GM23248 (cell line): ENCODE measurements at places on chromosomes 4 and X. TPM values are rescaled to one million over a fixed set of nuclear protein-coding genes. Genes with fewer than 3 reads are reported as not detected.

GRCh38 chrX:149398027-149398426 lies 107.1 kb downstream of the IDS start:
- H3K27ac ChIP-seq = no peak overlapping the region
- DNase-seq = no peak
- H3K36me3 ChIP-seq = no peaks in the 10 kb centered on the region

GRCh38 chr4:133160853-133161252 lies 11.8 kb downstream of the PCDH10 start:
- DNase-seq = no peak
- no peaks in the 10 kb centered on the region for H3K36me3 ChIP-seq
- no peak overlapping the region for H3K4me3 ChIP-seq

GRCh38 chr4:110344165-110344564 lies 131.8 kb upstream of the ENPEP start:
- no peak overlapping the region for H3K27ac ChIP-seq
- H3K27me3 ChIP-seq = peaks cover 54% of the 10 kb centered on the region
- DNase-seq = peak; percentile 10
- H3K36me3 ChIP-seq = no peaks in the 10 kb centered on the region

DNA sequence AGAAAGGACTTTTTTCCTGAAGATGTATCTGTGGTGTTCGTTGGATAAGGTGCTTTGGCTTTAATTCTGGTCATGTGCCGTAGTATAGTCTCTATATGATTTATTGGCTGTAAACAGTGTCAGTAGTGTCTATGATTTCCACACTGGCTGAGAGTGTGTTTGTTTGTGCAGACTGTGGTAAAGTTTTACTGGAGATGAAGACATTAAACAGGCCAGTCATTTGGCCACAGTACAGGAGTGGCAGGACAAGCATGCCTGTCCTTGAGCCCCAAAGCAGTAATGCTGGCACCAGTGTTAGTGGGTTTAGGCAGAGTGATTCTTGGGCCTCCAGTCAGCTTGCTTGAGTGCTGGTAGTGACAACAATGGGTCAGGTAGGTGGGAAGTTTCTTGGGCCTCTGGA lies 1023.9 kb upstream of the GRID2 start:
- DNase-seq = no peak
- no peak overlapping the region for H3K27ac ChIP-seq
- no peaks in the 10 kb centered on the region for H3K36me3 ChIP-seq
- no peaks in the 10 kb centered on the region for H3K4me1 ChIP-seq
- no peaks in the 10 kb centered on the region for H3K27me3 ChIP-seq

DNA sequence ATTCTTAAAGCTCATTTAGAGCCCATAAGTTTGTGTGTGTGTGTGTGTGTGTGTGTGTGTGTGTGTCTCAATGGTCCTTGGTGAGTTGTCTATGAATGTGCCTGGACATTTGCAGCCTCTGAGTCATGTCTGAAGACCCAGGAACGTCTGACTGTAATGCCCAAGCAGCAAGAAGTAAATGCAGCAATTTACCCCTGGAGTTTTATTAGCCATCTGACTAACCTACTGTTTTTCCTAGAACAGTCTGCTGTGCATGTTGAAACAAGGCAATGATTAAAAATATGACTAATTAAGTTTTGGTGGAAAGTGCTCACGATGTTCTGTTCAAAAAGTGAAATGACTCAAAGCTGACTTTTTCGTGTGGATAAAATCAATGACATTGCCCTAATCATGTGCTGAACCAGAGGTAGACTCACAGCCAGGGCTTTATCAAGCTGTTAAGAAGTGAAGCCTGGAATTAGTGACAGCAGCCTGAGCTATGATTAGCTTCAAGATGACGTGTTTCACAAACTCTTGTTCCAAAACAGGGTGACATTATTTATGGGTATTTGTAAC lies 201.6 kb downstream of the CPE start:
- peak; percentile 61 for DNase-seq
- H3K27ac ChIP-seq = no peak overlapping the region
- no peaks in the 10 kb centered on the region for H3K27me3 ChIP-seq
- H3K36me3 ChIP-seq = no peaks in the 10 kb centered on the region

GRCh38 chr4:114108869-114109268 lies 129.4 kb upstream of the ARSJ start:
- H3K27me3 ChIP-seq = no peaks in the 10 kb centered on the region
- no peaks in the 10 kb centered on the region for H3K4me1 ChIP-seq
- peak; percentile 47 for DNase-seq
- H3K27ac ChIP-seq = no peak overlapping the region
- no peak overlapping the region for H3K4me3 ChIP-seq

DNA sequence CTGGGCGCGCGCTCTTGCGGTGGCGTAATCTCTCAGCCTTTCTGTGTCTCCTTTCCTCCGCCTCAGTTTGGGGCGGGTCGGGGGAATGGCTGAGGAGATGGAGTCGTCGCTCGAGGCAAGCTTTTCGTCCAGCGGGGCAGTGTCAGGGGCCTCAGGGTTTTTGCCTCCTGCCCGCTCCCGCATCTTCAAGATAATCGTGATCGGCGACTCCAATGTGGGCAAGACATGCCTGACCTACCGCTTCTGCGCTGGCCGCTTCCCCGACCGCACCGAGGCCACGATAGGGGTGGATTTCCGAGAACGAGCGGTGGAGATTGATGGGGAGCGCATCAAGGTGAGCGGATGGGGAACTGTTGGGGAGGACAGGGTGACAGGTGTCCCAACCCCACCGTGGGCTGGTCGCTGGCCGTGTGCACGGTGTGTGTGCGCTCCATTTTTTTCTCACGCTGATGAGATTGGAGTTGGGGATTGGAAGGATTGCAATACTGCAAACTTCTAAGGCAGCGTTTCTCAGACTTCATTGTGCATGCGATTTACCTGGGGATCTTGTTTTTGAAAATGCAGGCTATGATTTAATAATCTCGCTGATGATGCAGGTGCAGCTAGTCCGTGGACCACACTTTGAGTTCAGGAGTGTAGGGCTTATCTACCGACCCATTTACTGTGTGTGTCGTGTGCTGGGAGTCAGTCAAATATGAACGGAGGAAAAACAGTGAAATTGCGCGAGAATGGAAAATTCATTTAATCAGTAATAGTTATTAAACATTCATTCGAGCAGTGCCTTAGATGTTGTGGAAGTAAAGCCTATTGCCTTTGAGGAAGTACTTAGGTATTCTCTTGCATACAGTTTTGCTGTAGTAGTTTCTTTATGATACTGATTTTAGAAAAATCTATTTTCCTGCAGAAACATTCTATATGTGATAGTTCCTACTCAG lies at the start of gene RAB33B:
Gene RAB33B, plus strand, starts transcription at position 11 of the 935 bp plus-strand sequence. Its CDS starts 75 bp downstream, at position 86.
- H3K36me3 ChIP-seq = no peaks in the 10 kb centered on the region
- peaks cover 51% of the 10 kb centered on the region for H3K4me1 ChIP-seq
- no peaks in the 10 kb centered on the region for H3K27me3 ChIP-seq
- peak within 1 kb of the TSS; percentile 85 for H3K4me3 ChIP-seq
- DNase-seq = peak; percentile 96

DNA sequence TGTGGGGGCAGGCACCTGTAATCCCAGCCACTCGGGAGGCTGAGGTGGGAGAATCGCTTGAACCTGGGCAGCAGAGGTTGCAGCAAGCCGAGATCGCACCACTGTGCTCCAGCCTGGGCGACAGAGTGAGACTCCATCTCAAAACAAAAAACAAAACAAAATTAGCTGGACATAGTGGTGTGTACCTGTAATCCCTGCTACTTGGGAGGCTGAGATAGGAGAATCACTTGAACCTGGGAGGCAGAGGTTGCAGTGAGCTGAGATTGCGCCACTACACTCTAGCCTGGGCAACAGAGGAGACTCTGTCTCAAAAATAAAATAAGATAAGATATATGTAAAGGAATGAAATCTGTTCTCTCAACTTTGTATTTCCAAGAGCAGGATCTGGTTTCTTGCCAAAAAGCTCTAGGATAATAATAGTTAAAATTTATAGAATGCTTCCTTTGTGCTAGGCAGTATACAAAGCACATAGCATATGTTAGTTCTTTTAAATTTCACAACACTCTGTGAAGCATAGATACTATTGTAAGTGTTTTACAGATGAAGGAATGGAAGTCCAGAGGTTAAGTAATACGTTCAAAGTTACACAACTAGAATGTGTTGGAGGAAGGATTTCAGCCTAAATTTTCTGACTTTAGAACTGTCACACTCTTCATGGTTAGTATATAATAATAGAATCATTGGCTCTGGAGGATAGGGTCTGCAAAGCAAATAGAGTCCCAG lies 10.3 kb downstream of the MRPL1 start:
- no peaks in the 10 kb centered on the region for H3K4me1 ChIP-seq
- H3K27ac ChIP-seq = no peak overlapping the region
- no peak overlapping the region for H3K4me3 ChIP-seq
- H3K27me3 ChIP-seq = no peaks in the 10 kb centered on the region

DNA sequence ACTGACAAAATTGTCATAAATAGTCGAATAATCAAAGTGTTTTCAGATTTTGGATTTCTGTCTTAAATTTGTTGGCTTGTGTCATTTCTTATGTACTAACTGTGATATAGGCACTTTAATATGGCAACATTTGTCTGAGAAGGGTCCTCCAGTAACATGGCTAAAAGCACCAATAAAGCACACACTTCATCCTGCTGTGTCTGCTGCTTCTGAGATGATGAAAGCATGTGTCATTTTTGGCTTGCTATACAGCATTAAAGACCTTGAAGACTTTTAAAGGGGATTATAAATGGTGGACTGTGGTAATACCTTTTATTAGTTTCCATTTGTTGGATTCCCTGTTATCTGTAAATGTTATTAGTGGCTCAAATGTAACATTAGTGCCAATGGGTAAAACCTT lies 551.8 kb upstream of the GRID2 start:
- no peaks in the 10 kb centered on the region for H3K27me3 ChIP-seq
- H3K36me3 ChIP-seq = no peaks in the 10 kb centered on the region
- no peaks in the 10 kb centered on the region for H3K4me1 ChIP-seq
- no peak overlapping the region for H3K27ac ChIP-seq
- DNase-seq = no peak
- H3K4me3 ChIP-seq = no peak overlapping the region

DNA sequence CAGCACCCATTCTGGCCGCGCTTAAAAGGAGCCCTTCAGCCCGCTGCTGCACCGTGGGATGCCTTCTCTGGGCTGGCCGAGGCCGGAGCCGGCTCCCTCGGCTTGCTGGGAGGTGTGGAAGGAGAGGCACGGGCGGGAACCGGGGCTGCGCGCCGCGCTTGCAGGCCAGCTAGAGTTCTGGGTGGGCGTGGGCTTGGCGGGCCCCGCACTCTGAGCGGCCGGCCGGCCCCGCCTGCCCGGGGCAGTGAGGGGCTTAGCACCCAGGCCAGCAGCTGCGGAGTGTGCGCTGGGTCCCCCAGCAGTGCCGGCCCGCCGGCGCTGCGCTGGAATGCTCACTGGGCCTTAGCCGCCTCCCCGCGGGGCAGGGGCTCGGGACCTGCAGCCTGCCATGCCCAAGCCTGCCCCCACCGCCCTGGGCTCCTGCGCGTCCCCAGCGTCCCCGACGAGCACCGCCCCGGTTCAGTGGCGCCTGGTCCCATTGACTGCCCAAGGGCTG lies 111.3 kb downstream of the PCDH18 start:
- no peak overlapping the region for H3K4me3 ChIP-seq
- H3K27me3 ChIP-seq = no peaks in the 10 kb centered on the region
- H3K4me1 ChIP-seq = no peaks in the 10 kb centered on the region
- no peaks in the 10 kb centered on the region for H3K36me3 ChIP-seq
- H3K27ac ChIP-seq = no peak overlapping the region
- DNase-seq = no peak

- H3K36me3 ChIP-seq = no peaks in the 10 kb centered on the region
- H3K4me1 ChIP-seq = no peaks in the 10 kb centered on the region
- H3K4me3 ChIP-seq = no peak overlapping the region
- H3K27ac ChIP-seq = no peak overlapping the region
- H3K27me3 ChIP-seq = no peaks in the 10 kb centered on the region
- no peak for DNase-seq
These were observed 6.6 kb downstream of the USP26 start for GRCh38 chrX:133090236-133090809.

GRCh38 chr4:78720204-78720603 lies 55.9 kb upstream of the BMP2K start:
- no peaks in the 10 kb centered on the region for H3K36me3 ChIP-seq
- DNase-seq = no peak
- H3K4me1 ChIP-seq = no peaks in the 10 kb centered on the region
- H3K4me3 ChIP-seq = no peak overlapping the region

DNA sequence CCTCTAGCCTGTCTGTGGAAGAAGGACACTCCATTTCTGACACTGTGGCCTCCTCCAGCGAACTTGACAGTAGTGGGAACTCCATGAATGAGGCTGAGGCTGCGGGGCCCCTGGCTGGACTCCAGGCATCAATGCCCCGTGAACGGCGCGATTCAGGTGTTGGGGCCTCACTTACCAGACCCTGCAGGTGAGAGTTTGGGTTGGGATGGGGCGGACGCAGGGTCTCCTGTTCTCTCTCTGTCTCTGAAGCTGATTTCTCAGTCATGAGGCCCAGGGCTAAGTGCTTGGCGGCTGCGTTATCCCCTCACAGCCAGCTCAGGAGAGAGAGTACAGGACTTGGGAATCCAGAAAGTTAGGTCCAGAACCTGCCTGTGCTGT lies 71.0 kb downstream of the STARD8 start:
- no peaks in the 10 kb centered on the region for H3K36me3 ChIP-seq
- DNase-seq = no peak
- H3K27ac ChIP-seq = no peak overlapping the region
- H3K27me3 ChIP-seq = no peaks in the 10 kb centered on the region

DNA sequence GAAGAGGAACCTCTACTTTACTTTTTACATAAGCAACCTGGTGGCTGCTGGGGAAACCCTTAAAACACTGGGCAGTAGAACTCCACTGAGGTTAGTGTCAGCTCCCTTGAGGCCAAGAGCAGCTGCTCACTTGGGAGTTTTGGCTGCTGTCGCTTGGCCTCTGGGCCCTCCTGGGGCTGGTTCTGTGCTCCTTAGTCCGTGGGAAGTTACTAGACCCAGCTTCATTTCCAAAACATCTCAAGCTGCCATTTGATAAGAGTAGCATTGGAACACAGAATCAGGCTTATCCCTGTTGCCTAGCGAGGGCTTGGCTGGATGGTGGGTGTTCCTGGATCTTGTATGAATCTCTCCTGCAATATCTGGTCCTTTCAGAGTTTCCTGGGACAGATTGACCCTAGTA lies 26.1 kb downstream of the RNF4 start:
- no peak overlapping the region for H3K4me3 ChIP-seq
- H3K27ac ChIP-seq = no peak overlapping the region
- peaks cover 48% of the 10 kb centered on the region for H3K36me3 ChIP-seq
- peaks cover 26% of the 10 kb centered on the region for H3K4me1 ChIP-seq

- no peaks in the 10 kb centered on the region for H3K4me1 ChIP-seq
- H3K27ac ChIP-seq = no peak overlapping the region
These were observed 181.7 kb upstream of the AGTR2 start for GRCh38 chrX:115988825-115989224.

- no peak for DNase-seq
- no peak overlapping the region for H3K4me3 ChIP-seq
- no peak overlapping the region for H3K27ac ChIP-seq
- no peaks in the 10 kb centered on the region for H3K36me3 ChIP-seq
- H3K27me3 ChIP-seq = peaks cover 39% of the 10 kb centered on the region
These were observed 186.2 kb downstream of the STIM2 start for GRCh38 chr4:27046851-27047250.

SMIM10L2A gene
- not detected in 2 replicates for total RNA-seq

QRFPR gene
- not detected in 2 replicates for total RNA-seq

IL13RA1 gene
- 51.2 and 55.8 TPM in 2 replicates for total RNA-seq

RHOXF1 gene
- total RNA-seq = not detected in 2 replicates
